ENCODE measurements at places on chromosomes 13 and 19. TPM values are rescaled to one million over a fixed set of nuclear protein-coding genes. Genes with fewer than 3 reads are reported as not detected.

The MIR17HG gene
- 8.1 TPM for total RNA-seq

The ERICH4 gene
- total RNA-seq, result not detected

The ZNF571 gene
- total RNA-seq, result 6.3 TPM

The NLRP4 gene
- total RNA-seq, result not detected

The NOP53 gene
- 165 TPM for total RNA-seq

The CATSPERD gene
- total RNA-seq, result not detected

The ADM5 gene
- 1.8 TPM for total RNA-seq

The GPR180 gene
- total RNA-seq, result 4.9 TPM

The SSC5D gene
- total RNA-seq, result 0.33 TPM

The MCEMP1 gene
- total RNA-seq, result 0.44 TPM

The CYP4F12 gene
- total RNA-seq, result 0.56 TPM

The AMH gene
- 11.9 TPM for total RNA-seq

The S1PR2 gene
- total RNA-seq, result 0.89 TPM

The ZNF729 gene
- total RNA-seq, result not detected

The PLK5 gene
- total RNA-seq, result 0.22 TPM

The TGFBR3L gene
- total RNA-seq, result 4.5 TPM

The KCNN4 gene
- 34.2 TPM for total RNA-seq

The ZNF90 gene
- not detected for total RNA-seq

The KLHL1 gene
- total RNA-seq, result not detected

The VSTM1 gene
- total RNA-seq, result not detected

The MUC16 gene
- 0.05 TPM for total RNA-seq

The SMAD9 gene
- total RNA-seq, result 0.98 TPM

The KLF2 gene
- total RNA-seq, result 3.3 TPM

The ZNF471 gene
- total RNA-seq, result not detected

The FBXW9 gene
- total RNA-seq, result 10.8 TPM

The ZNF766 gene
- 16.0 TPM for total RNA-seq

The FCAR gene
- total RNA-seq, result not detected

The KL gene
- total RNA-seq, result not detected

The FFAR1 gene
- not detected for total RNA-seq

All from MCF 10A (cell line).